ENCODE measurements at places on chromosomes 3 and 15. TPM values are rescaled to one million over a fixed set of nuclear protein-coding genes. Genes with fewer than 3 reads are reported as not detected.

Gene MEIS2
- total RNA-seq, result 17.1 TPM

Gene COL6A6
- total RNA-seq, result not detected

Gene LINS1
- 6.7 TPM for total RNA-seq

Gene BOC
- total RNA-seq, result 15.3 TPM

Gene FRMD5
- total RNA-seq, result 28.1 TPM

- DNase-seq, result peak; percentile 74
Measured at GRCh38 chr15:94083467-94084052, 147.8 kb upstream of the MCTP2 start.

GRCh38 chr3:144524531-144524930, 552.9 kb downstream of the DIPK2A start:
- no peak for DNase-seq

GRCh38 chr3:52222319-52223221, 2.9 kb downstream of the TLR9 start:
- DNase-seq, result no peak

GRCh38 chr3:29937185-29937584, 656.3 kb downstream of the RBMS3 start:
- DNase-seq, result peak; percentile 48

DNA sequence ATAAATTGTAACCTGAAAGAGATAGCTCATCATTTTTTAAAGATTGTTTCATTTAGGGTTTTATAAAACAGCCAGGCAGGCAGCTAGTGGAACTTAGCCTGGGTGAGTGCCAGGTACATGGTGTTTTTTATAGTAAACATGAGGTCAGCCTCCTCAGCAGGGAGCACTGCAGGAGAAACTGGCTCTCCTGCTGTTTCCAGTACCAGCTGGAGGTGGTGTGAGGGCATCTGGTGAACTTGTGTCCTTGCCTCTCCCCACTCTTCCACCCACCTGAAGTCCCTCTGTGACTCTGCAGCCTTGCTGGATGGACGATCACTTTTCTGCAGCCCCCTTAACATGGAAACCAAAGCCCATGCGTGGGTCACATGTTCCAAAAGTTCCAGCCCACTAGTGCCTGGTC, 128.4 kb downstream of the FAM174B start:
- DNase-seq, result no peak

DNA sequence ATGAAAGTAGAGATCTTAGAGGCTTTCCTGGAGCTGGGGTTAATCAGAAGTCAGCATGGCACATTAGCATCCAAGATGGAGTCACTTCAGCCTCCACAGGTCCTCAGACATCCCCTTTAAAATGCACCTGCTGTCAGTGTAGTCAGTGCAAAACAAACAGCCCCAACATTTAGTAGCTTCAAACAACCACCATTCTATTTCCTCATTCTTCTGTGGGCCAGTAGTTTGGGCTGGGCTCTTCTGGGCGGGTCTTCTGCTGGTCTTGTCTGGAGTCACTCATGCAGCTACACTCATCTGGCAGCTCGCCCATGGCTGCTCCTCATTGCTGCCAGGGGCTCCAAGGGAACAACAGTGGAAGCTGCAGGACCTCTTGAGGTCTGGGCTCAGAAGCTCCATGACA, 99.9 kb downstream of the TLE3 start:
- peak; percentile 31 for DNase-seq

- DNase-seq, result no peak
Measured at GRCh38 chr15:48170981-48171380, 7.1 kb downstream of the MYEF2 start.

GRCh38 chr3:89740080-89740880, 632.9 kb downstream of the EPHA3 start:
- no peak for DNase-seq

DNA sequence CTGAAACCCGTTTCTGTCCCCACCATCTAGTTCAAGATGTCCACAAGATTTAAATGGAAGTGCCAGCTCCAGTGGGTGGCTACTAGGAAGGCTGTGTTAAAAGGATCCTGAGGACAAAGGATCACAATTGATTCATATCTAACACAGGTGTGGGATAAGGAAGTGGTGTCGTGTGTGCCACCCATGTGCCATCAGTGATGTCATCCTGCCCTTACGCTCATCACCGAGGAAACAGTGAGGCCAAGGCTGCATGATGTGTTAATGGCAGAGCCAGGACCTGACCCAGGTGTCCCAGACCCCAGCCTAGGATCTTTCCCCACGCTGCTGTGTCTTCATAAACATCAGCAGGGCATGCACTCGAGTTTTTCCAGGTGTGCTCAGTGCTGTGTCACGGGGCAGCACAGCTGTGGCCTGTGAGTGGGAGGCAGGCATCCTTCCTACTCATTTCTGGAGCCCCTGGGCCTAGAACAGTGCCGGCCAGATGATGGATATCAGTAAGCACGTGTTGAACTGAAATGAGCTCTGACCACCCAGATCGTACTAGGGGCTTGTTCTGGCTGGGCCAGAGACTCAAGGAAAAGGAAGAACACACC, 10.6 kb upstream of the TGM5 start:
- no peak for DNase-seq

- DNase-seq, result peak; percentile 63
Measured at GRCh38 chr15:98896002-98896721, 111.4 kb downstream of the PGPEP1L start.
